ENCODE measurements at places on chromosomes 13 and 19.

GRCh38 chr19:54325194-54325621 lies 12.2 kb upstream of the LILRA5 start:
- DNase-seq = peak; percentile 58

GRCh38 chr19:36121486-36122124 lies 6.3 kb downstream of the TBCB start:
- DNase-seq = peak; percentile 11

GRCh38 chr19:30842926-30843325 lies 470.7 kb downstream of the ZNF536 start:
- no peak for DNase-seq

DNA sequence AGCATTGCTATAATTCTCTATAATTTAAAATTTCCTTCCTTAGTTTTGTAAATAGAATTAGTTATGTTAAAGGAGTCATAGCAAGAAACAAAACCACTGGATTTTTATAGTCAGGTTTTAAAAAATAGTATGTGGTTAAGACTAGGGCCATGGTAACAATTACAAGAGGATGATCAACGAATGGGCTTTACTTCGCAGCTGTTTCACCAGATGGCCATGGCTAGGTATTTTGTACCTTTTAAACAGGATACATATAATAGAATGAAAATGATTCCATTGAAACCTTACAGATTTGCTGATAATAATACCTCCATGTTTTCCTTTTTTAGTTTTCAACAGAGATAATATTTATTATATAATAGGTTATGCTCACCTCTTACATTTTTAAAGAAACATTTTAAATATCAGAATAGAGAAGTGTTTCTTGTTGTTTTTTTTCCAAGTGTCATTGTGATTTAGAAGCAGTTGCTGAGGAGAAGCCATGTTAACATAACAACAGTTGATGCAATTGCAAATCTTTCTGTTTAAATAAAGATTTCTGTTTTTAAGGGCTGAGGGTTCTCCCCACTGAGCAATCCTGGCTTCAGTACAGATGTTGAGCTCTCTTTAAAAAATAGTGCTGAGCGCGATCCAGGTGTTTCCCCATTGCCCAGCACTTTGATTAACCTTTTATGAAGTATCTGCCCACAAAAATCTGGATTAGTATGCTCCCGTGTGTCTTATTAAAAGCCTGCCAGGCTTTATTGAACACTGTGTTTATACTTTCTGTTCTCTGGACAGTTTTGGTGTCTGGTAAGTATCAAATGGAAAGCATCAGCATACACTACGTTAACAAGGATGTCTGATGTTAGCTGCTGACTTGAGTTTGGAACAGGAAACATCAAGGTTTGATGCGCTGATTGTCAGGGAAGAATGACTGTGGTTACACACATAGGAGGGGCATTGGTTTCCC lies 205.3 kb downstream of the HS6ST3 start:
- no peak for DNase-seq

DNA sequence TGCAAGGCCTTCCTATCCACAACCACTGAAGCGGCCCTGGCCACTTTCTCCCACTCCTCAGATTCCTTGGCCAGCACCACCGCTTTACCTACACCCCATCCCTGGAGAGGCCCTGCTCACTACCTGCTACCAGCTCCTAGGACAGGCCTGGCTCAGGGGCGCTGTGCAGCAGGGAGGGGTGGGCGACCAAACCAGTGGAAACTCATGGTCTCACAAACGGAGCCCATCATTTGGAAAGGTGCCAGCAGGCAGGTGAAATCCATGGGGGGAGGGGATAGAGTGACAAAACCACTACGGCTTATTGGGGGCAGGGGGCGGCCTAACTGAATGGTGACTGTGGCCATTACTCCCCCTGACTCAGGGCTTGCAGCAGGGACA lies 27.6 kb downstream of the C19orf47 start:
- no peak for DNase-seq

DNA sequence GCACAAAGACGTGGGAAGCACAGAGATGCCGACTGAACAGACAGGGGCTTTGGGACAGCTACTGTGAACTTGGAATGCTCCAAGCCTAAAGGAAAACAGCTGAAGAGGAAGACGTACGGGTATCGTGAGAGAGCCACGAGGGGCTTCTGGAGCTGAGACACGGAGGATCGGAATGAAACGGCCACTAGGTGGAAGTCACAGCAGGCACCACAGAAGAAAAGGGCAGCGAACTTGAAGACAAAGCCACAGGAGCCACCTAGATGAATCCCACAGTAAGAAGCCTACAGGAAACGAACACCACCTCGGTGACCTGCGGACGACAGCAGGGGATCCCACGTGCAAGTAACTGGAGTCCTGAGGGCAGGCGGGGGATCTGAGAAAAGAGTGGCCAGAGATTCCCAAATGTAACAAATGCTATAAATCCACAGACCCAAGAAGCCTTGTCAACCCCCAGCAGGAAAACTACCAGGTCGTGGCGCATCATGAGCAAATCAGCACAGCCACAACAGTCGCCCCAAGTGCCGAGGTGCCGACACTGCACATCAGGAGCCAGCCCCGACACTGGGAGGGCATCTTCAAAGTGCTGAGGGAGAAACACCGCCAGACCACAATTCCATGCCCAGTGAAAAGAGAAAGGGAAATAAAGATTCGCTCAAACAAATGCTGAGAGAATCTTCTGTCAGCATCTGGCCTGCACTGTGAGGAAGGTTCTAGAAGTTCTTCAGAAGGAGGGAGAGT lies 39.3 kb upstream of the ISYNA1 start:
- peak; percentile 54 for DNase-seq

GRCh38 chr13:111186305-111186935 lies 71.3 kb downstream of the ARHGEF7 start:
- DNase-seq = peak; percentile 40

DNA sequence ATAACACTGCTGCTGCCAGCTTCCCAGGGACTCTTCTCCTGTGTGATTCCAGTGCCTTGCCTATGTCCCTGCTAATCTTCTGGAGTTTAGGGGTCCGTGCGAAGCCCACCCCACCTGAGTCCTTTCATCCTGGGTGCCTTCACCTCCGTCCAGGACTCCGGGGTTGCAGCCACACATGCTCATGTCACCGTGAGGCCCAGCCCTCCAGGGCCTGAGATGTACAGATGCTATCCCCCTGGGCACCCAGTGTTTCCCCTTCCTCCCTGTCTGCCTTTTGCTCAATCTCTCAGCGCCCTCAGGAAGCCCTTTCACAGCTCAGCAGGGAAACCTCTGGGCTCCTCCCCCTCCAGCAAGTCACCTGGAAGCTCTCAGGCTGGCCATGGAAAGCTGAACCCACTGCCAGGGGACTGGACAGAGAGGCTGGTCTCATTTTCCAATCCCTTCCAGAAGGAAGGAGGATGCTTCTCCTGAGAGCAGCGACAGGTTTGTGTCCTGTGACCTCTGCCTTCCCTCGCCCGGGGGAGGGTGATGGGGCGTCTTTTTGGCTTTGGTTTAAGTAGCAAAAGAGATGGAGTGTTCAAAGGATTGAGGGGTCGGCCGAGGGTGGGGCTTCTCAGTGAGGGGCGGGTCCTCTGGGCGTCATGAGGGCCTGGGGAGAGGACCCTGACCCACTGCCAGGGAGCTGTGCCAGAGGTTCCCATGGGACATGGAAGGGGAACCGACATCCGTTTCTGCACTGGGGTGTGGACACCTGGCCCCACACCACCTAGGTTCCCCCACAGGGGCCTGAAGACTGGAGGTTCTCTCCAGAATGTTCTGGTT lies 30.8 kb upstream of the TFDP1 start:
- DNase-seq = no peak

GRCh38 chr13:113956571-113956970 lies 17.3 kb downstream of the C13orf46 start:
- no peak for DNase-seq

- no peak for DNase-seq
Measured at GRCh38 chr19:35712567-35713505, 5.0 kb upstream of the KMT2B start.

- no peak for DNase-seq
Measured at GRCh38 chr13:110882972-110883371, 31.9 kb downstream of the ANKRD10 start.

DNA sequence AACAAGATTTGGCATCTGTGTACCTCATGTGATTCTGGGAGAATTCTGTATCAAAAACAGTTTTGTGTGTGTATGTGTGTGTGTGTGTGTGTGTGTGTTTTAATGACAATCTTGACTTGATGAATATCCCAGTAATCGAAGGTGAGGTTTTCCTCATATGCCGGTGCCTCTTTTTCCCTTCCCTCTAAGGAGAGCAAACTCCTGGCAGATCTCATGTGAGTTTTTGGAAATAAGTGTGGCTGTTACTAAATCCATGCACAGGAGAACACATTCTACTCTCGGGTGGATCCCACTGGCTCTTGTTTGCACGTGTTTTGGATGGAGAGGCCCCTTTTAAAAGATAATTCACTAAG lies 29.0 kb upstream of the CEBPG start:
- DNase-seq = no peak

DNA sequence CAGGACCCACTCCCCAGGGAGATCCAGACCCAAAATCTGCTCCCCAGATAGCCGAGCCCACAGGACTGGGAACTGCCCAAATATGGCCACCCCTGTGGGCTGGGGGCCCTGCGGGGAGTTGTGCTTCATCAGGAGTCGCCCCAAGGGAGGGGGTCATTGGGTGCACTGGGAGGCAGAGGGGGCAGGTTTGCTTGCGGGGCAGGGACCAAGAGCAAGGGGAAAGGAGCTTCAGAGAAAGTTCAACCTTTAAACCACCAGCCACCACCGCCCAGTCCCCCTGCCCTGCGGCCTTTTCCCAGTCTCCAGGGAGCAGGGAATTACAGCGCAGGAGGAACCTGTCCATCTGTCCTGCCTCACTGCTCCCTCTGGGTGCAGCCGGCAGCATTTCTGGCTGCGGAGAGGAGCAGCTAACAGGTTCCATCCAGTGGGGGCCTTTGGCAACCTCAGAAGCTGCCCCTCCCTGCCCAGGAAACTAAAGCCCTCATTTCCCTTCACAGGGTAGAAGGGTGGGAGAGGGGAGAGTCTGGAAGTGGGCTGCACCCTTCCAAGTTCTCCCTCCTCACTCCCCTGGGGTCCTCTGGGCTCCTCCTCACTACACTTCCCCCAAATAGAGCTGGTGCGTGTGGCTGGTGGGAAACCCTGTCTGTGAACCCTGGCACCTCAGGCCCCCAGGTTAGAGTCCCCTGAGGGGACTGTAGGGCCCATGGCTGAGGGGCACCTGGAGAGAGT lies 13.8 kb upstream of the ASF1B start:
- DNase-seq = no peak

DNA sequence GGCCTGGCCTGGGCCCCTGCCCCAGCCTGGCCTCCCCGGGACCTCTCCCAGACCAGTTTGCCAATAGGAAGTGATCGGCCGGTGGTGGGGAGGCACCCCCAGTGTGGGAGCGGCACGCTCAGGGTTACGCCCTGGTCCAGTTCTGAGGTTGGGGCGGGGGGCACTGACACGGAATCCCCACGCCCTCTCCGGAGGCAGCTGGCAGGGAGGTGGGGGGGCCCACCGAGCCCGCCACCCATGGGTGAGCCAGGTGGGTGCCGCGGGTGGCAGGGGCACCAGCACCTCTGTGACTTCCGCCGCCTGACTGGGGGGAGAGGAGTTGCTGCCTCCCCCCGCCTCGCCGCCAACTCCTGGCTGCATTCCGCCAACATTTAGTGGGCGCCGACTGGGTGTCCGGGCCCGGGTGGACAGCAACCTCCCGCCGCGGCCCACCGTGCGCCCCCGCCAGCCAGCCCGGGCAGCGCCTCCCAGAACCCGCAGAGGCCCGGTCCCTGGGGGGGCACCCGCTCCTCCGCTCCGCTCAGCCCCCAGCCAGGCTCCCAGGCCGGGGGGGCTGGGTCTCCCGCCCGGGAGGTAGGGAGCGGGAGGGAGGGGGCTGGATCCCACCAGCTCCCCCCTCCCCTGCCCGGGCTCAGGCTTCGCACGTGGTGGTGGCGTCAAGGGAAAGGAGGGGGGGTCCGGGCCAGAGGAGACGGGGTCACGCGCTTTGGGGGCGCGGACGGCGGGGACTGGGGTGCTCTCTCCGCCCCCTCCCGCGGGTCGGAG lies 2.0 kb downstream of the ZBTB7A start:
- no peak for DNase-seq

GRCh38 chr13:113784645-113785024 lies 25.6 kb downstream of the TMEM255B start:
- no peak for DNase-seq

DNA sequence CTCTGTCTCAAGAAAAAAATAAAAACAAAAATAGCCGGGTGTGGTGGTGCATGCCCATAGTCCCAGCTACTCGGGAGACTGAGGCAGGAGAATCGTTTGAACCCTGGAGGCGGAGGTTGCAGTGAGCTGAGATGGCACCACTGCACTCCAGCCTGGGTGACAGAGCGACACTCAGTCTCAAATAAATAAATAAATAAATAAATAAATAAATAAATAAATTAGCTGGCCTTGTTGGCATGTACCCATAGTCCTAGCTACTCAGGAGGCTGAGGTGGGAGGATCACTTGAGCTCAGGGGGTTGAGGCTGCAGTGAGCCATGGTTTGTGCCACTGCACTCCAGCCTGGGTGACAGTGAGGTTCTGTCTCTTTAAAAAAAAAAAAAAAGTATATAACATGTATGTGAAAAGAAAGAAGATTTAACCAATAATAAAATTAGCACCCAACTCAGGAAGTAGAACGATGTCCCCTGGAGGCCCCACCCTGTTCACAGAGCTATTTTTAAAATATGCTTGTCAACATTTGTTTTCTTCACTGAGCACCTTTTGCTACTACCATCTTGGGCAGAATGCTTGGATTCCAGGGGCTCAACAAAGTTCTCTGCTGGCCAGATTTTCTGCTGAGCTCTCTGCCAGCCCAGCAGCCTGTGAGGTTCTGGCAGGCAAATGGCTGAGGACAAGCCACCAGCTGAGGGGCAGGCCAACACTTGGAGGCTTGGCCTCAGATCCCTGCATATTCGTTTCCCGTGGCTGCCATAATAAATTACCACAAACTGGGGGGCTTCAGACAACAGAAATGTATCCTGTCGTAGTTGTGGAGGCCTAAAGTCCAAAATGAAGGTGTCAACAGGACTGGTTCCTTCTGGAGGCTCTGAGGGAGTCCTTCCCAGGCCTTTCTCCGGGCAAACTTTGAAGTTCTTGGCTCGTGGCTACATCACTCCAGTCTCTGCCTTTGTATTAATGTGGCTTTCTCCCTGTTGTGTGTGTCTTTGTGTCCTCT lies 5.2 kb downstream of the SLC25A42 start:
- no peak for DNase-seq

DNA sequence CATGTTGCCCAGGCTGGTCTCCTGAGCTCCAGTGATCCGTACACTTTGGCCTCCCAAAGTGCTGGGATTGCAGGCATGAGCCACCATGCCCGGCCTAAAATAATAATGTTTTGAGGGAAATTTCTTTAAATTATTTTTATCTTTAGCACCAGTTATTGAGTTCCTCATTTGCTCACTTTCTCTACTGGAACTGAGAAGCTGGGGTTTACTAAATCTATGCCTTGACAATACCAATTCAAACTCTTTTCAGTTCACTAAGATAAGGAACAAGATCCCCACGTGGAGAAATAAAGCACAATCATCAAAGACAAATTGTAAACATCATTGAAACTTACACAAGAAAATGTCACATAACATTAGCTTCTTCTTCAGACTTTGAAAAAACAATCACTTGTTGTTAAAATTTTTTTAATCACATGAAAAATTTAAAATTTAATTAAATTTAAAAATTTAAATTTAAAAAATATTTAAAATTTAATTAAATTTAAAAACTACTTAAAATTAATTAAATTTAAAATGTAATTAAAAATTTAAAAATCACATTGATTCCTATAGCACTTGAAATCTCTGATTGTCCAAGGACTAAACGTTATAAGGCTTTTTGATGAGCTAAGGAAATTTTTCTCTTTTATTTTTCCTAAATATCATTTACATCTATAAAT lies 25.2 kb upstream of the XPO4 start:
- peak; percentile 39 for DNase-seq

GRCh38 chr13:69648340-69649062 lies 459.1 kb upstream of the ATXN8OS start:
- no peak for DNase-seq

GRCh38 chr13:22549126-22549525 lies 631.7 kb upstream of the SGCG start:
- DNase-seq = no peak
